ENCODE measurements at places on chromosomes 3 and 15.
A peak's percentile ranks its signal among the peaks of the same experiment; 100 is the strongest.

DNA sequence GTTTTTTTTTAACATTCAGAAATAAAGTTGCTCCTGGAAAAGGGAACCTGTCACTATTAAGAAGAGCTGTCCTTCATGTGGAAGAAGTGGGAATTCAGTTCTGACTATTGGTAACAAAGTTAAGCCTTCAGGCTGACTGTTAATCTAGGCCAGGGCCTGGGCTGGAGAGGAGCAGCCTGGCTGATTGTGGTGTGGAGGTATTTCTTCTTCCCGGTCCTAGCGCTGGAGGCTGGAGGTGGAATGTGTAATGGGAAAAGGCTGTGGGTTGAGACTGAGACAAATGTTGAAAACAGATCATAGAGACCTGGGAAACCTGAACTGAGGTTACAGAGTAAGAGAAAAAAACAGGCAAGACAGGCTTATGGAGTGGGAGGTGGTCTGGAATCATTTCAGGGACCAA is 23.8 kb upstream of the SH3BP5 start:
- no peak for DNase-seq

GRCh38 chr15:50718700-50719125 is 32.1 kb upstream of the TRPM7 start:
- DNase-seq, result no peak

- DNase-seq, result no peak
Observed at GRCh38 chr3:124504332-124505059, 225.8 kb upstream of the UMPS start.

DNA sequence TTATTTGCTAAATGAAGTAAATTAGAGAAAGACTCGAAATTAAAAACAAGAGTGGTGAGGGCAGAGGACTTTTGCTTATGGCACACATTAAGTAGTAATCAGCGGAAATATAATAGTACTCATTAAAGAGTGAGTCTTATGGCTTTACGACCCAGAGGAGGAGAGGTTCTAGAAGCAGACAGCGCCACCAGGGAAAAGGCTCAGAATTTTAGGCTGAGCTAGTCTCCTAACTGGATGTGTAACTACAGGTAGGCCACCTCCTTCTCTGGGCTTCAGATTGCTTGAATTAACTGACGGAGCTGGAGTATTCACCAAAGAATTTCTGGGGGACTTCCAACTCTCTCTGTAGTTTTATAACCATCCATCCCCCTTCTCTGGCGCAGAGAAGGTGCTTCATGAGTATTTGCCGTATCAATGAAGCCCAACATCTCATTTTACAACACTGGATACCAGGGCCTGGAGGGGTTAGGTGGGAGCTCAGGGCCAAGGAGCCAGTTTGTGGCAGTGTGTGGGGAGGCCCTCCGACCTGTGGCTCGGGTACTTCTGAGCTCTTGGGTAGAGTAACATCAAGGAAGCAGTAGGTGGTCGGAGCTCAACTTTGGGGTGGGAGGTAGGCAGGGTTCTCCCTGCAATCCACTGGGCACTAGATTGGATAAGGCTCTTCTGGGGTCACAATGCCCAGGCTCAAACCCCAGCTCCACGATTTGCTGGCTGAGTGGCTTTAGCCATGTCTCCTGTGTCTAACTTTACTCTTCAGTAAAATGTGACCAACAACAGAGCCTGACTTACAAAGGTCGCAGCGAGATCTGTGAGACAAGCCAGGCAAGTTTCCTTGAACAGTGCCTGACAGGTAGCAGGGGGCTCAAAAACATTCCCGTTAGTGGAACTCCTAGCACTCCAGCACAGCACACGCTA is 1.1 kb downstream of the CHCHD4 start:
- DNase-seq, result no peak

- no peak for DNase-seq
Observed at GRCh38 chr15:100198442-100198841, 143.3 kb downstream of the ADAMTS17 start.

DNA sequence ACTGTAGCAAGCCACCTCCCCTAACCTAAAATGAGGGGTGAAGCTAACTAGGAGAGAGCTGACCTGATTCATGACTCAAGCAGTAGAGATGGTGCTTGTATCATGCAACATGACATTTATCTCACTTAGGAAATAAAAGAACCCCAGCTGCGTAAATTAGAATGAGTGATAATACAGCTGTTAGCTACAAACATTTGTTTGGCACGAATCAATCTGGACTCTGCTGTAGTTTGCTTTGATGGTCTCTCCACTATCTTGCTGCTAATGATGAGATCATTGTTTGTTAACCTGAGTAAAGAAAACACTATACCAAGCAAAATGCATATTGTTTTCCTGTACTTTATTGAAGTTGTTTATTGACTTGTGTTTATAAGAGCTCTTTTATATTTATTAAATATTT is 92.6 kb downstream of the ALDH1A2 start:
- DNase-seq, result no peak

DNA sequence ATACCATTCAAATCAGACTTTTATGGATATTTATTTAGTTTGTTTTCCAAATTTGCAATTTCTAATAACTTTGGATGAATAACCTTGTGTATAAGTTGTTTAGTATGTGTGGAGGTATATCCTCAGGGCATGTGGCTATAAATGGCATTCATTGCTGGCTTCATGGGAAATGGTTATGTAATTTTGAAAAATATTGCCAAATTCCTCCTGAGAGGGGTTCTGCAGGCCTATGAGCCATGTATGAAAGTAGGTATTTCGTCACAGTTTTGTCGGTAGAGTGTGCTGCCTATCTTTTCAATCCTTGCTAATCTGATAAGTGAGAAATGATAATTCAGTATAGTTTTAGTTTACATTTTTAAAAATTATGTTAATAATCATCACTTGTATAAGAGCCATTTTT is 256.4 kb upstream of the ZNF385D start:
- DNase-seq, result no peak

GRCh38 chr3:193637831-193638230 is 44.8 kb downstream of the OPA1 start:
- no peak for DNase-seq

DNA sequence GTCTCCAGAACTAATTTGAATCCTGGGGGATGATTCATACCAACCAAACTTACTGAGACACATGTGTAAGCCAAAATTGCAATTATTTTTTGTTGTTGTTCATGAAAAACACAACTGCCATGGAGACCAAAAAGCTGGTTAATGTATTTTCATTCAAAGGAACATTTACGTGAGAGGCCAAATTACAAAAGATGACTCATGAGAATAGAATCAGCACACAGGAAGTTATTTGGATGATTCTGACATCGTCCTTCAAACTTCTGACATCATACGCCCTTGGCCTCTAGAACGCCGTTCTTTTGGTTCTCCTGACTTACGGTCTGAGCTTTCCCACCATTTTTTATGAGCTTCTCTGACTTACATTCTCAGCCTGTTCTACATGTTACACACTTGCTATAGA is 3.0 kb upstream of the ZNF280D start:
- DNase-seq, result peak; percentile 51

DNA sequence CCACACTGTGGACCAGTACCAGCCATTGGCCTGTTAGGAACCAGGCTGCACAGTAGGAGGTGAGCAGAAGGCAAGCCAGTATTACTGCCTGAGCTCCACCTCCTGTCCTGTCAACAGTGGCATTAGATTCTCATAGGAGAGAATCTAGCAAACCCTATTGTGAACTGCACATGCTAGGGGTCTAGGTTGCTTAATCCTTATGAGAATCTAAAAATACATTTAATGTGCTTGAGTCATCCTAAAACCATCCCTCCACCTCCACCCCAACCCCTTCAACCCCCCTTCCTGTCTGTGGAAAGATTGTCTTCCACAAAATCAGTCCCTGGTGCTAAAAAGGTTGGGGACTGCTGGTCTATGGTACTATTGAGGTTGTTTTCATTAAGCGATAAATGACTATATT is 49.3 kb upstream of the KCNAB1 start:
- DNase-seq, result no peak

DNA sequence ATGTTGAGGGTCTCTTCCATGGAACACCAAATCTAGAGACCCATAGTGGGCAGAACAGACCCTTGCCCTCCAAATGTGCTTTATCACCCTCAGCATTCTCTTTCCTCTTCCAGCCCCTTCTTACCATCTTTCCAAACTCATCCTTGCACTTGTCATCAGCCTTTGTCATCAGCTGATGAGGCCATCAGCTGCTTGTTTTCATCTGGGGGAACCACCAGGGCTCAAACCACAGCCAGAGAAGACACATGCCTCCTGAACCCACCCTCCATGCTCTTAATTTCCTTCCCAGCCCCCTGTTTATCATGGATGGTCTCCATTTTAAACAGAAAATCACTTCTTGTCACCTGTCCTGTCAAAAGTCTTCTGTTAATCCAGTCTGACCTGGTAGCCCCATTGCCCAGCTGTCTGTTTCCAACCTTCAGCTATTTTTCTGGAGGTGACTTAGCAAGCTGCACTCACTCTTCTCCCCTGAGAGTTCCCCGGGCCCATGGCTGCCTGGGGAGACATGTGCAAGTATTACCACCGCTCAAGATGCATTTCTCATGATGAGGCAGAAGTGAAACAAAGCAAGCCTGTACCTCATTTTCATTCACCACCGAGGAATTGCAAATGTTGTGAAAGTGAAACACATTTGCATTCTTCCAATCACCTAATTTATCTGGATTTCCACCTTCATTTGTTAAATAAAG is 14.7 kb upstream of the SYNM start:
- DNase-seq, result no peak

GRCh38 chr3:32532434-32532833 is 29.8 kb upstream of the CMTM6 start:
- no peak for DNase-seq

DNA sequence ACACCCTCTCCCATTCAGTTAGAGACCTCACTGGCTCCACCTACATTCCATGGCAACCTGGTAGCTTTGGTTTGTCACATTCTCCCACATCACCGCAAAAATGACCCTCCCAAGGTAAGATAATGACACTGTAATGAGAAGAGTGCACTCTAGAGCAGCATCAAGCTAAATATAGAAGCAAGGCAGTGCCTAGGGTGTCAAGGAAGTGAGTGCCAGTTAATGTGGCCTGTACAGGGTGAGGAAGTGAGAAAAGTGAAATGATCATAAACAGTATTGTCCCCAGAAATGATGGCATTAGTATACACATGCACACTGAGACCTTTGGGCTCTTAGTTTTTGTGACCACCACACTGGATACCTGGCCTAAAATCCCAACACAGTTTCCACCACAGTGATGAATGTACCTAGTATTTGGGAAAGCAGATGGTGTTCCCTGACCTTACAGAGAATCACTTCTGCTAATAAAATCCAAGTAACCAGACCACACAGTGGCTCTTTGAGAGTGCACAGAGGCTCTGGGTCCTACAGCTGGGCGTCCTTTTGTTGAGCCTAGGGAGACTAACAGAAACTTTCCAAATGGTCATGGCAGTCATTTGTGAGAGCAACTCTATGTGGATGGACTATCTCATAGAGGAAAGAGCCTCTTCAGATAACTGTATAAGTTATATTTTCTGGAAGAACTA is 106.6 kb downstream of the ARPP21 start:
- DNase-seq, result no peak

Data from ELR (cell line).